ENCODE measurements at places on chromosomes 12 and 14.
A peak's percentile ranks its signal among the peaks of the same experiment; 100 is the strongest.

DNA sequence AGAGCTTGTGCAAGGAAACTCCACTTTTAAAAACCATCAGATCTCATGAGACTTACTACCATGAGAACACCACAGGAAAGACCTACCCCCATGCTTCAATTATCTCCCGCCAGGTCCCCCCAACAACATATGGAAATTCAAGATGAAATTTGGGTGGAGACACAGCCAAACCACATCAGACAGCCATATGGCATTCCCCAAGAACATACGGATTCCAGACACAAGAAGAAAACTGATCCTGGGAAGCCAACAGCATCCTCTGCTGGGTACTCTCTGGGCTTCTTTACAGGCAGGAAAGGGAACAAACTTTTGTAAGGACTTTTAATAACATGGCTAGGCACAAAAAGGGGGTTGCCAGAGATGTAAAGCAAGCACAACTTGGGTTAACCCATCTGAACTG lies 127.2 kb downstream of the TMEM132C start:
- H3K4me3 ChIP-seq: no peak overlapping the region
- H3K4me1 ChIP-seq: no peaks in the 10 kb centered on the region
- no peak for DNase-seq
- H3K36me3 ChIP-seq: peaks cover 5% of the 10 kb centered on the region
- H3K27me3 ChIP-seq: no peaks in the 10 kb centered on the region
- H3K27ac ChIP-seq: no peak overlapping the region

- H3K27me3 ChIP-seq: no peaks in the 10 kb centered on the region
- DNase-seq: no peak
Measured at GRCh38 chr12:131041216-131041967, 87.7 kb downstream of the ADGRD1 start.

GRCh38 chr12:110501399-110501751 lies 536 bp downstream of the VPS29 start:
- H3K27ac ChIP-seq: peak overlapping the region; percentile 99
- peak overlapping the region; percentile 100 for H3K4me3 ChIP-seq
- peaks cover 19% of the 10 kb centered on the region for H3K36me3 ChIP-seq
- peaks cover 35% of the 10 kb centered on the region for H3K4me1 ChIP-seq

GRCh38 chr12:7100239-7100638 lies 8.0 kb upstream of the C1R start:
- DNase-seq: no peak
- H3K27me3 ChIP-seq: peaks cover 2% of the 10 kb centered on the region
- no peak overlapping the region for H3K4me3 ChIP-seq
- H3K4me1 ChIP-seq: peaks cover 8% of the 10 kb centered on the region

DNA sequence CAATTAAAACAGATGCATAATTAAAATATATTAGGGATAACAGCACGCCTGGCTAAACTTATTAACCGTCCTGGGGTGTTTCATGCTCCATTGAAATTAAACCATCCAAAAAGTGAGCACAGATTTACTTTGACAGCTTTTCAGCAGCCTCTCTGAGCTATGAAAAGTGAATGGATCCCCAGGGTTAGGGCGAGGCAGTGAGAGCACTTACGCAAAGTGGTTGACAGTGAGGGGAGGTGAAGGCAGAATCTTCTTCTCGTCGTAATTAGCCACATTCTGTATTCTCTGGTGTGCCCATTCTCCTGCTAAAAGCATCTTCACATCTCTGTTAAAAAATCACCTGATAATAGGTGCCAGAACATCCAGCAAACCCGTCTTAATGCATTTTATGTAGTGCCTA lies 1.9 kb downstream of the TMTC2 start:
- DNase-seq: no peak
- H3K27ac ChIP-seq: no peak overlapping the region
- peaks cover 2% of the 10 kb centered on the region for H3K27me3 ChIP-seq
- H3K4me3 ChIP-seq: peak overlapping the region; percentile 93
- H3K36me3 ChIP-seq: no peaks in the 10 kb centered on the region
- peaks cover 13% of the 10 kb centered on the region for H3K4me1 ChIP-seq

GRCh38 chr12:50732591-50732990 lies 31.3 kb upstream of the ATF1 start:
- DNase-seq: peak; percentile 91
- H3K36me3 ChIP-seq: peaks cover 21% of the 10 kb centered on the region
- peak overlapping the region; percentile 35 for H3K4me3 ChIP-seq
- H3K4me1 ChIP-seq: peaks cover 30% of the 10 kb centered on the region

DNA sequence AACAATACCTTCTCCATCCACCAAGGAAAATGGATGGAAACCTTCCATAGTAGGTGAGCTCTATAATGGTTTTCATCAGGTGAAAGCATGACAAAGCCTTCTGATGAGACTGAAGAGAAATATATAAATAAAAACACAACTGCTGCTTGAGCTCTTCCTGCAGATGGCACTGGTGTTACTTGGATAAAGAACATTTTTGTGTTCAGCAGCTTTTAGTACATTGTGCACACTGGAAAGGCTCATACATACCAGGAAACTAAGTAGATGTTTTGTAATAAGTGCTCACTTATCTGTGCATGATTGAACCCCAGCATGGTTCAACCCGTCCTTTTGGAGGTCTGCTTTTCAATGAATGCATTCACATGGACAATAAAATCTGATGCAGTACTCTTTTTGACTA lies 357.3 kb upstream of the MIS18BP1 start:
- no peak overlapping the region for H3K4me3 ChIP-seq
- H3K27ac ChIP-seq: no peak overlapping the region
- H3K27me3 ChIP-seq: no peaks in the 10 kb centered on the region
- H3K36me3 ChIP-seq: no peaks in the 10 kb centered on the region

DNA sequence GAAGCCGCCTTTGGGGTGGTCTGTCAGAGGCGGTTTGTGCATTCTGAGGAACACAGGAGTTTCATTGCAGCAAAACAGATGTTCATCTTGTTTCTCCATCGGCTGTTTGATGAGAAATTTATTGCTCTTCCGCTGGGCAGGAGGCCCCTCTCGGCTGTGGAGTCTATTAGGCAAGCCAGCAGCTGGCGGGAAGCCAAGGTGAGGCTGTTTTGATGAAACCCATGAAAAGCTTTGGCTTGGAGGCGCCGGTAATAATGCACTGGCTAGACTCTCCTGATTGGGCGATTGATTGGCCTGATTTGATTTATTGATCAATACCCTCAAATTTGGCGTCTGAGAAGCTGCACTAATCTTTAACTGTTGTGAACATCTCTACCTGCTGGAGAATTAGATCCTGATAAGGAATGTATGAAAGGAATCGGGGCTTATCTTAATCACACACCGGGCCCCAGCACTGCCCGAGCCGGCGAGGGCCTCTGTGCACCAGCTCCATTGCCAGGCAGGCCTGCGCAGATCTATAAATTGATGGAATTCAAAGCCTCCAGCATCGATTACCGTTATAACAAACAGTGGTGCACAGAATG lies 187.7 kb downstream of the PHETA1 start:
- no peak for DNase-seq
- H3K27me3 ChIP-seq: peaks cover 37% of the 10 kb centered on the region
- no peak overlapping the region for H3K4me3 ChIP-seq
- H3K4me1 ChIP-seq: no peaks in the 10 kb centered on the region
- no peak overlapping the region for H3K27ac ChIP-seq
- H3K36me3 ChIP-seq: no peaks in the 10 kb centered on the region

DNA sequence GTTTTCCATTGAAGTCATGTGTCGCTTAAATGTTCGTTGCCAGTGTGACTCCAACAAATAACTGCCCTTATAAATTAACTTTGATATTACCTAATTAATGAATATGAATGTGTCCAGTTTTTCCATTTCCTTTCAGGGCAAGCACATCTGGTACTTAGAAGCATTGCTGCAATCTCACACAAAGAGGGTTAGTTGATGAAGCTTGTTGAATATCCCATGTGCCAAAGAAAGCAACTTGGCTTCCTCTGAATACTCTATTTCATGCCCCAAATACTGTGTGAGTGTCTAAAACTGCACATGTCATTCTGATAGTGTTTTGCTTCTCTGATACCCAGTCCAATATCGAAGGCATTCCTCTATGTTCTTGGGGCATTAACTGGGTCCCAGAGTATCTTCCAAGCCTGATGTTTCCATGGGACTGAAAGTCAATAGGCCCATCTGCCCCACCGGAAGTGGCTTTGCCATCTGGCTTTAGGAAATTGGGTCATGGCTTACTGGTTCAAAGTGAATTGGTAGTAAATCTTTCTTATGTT lies 75.8 kb upstream of the CNTN1 start:
- no peak for DNase-seq
- no peaks in the 10 kb centered on the region for H3K27me3 ChIP-seq
- H3K4me1 ChIP-seq: no peaks in the 10 kb centered on the region
- H3K36me3 ChIP-seq: no peaks in the 10 kb centered on the region
- no peak overlapping the region for H3K4me3 ChIP-seq
- no peak overlapping the region for H3K27ac ChIP-seq

DNA sequence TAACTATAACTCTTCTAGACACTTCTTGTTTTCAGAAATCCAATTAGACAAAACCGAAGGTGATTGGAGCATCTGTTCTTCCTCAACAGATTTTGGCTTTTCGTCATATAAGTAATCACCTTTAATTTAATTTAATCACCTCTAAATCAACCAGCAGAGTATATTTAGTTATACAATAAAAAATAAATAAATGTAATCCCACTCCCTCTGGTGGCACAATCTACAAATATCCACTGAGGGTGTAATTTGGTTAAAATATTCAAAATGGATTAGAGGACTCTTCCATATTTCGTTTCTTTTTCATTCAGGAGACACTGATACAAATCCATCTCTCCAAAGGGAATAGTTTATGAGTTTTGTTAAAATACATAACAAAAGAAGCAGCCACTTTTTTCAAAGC lies 18.3 kb upstream of the SLC35F4 start:
- H3K27ac ChIP-seq: no peak overlapping the region
- no peak overlapping the region for H3K4me3 ChIP-seq
- no peaks in the 10 kb centered on the region for H3K4me1 ChIP-seq
- H3K27me3 ChIP-seq: no peaks in the 10 kb centered on the region

DNA sequence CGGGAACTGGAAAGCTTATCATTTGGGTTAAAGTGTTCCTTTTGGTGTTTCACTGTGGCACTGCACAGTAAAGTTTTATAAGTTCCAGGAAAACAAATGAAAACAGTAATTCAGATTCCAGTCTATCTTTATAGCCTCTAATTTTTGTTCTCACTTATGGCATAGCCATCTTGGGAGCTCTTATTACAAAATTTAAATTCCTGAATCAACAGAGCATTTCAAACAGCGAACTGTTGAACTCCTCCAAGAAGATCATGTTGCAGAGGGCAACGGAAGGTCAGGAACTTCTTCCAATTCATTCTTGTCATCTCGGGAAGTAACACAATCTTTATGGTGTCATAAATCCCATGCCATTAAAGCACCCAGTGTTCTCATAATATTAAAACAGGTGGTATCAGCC lies 229.1 kb downstream of the KCNC2 start:
- DNase-seq: no peak
- peaks cover 4% of the 10 kb centered on the region for H3K27me3 ChIP-seq
- no peak overlapping the region for H3K4me3 ChIP-seq
- H3K4me1 ChIP-seq: no peaks in the 10 kb centered on the region
- no peaks in the 10 kb centered on the region for H3K36me3 ChIP-seq

DNA sequence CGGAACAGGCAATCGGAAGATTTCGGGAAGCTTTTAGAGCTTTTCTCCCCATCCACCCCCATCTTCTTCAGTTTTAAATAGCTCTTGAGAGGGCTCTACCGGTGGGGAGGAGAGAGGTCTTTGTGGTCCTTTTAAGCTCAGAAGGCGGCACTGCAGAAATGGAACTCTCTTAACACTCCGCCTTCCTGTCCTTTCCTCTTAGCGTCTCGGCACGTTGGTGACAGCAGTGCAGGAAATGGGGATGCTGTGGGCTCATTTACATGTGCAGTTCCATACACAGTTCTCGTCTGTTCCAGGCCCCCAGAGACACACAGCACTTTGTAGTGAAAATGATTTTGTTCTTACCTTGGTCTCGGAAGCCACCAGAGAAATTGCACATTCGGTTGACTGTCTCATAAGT lies 50.4 kb upstream of the RIN3 start:
- no peak overlapping the region for H3K4me3 ChIP-seq
- no peak for DNase-seq
- H3K27me3 ChIP-seq: no peaks in the 10 kb centered on the region
- no peak overlapping the region for H3K27ac ChIP-seq
- no peaks in the 10 kb centered on the region for H3K36me3 ChIP-seq

GRCh38 chr14:69695322-69696203 lies 71.4 kb upstream of the SRSF5 start:
- DNase-seq: peak; percentile 9
- no peaks in the 10 kb centered on the region for H3K27me3 ChIP-seq
- no peak overlapping the region for H3K4me3 ChIP-seq
- no peaks in the 10 kb centered on the region for H3K36me3 ChIP-seq
- no peak overlapping the region for H3K27ac ChIP-seq

DNA sequence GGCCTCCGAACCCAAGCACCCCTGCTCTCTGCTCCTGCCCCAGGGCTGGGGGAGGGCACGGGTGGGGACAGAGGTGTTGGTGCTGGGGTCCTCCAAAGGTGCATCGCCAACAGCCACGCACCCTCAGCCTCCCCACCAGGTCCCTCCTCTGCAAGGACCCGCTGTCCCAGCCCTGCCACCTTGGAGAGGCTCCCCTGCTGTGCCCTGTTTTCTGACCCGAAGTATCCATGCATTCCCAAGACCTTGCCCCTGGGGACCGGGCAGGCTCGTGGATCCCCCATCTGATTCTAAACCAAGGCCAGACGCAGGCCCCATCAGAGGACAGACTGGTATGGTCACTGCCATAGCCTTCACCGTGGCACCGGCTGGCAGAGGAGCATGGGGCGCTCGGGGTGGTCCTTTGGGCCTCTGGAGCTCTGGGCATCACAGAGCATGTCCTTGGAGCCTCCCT lies 22.7 kb upstream of the BEGAIN start:
- no peaks in the 10 kb centered on the region for H3K36me3 ChIP-seq
- no peak overlapping the region for H3K27ac ChIP-seq
- no peaks in the 10 kb centered on the region for H3K4me1 ChIP-seq
- no peak for DNase-seq

GRCh38 chr14:102819176-102819628 lies 42.0 kb downstream of the TRAF3 start:
- no peak overlapping the region for H3K4me3 ChIP-seq
- DNase-seq: no peak
- H3K27me3 ChIP-seq: no peaks in the 10 kb centered on the region
- no peaks in the 10 kb centered on the region for H3K36me3 ChIP-seq

GRCh38 chr12:49201595-49202295 lies 12.9 kb upstream of the TUBA1A start:
- peaks cover 2% of the 10 kb centered on the region for H3K27me3 ChIP-seq
- DNase-seq: peak; percentile 86
- H3K4me1 ChIP-seq: peaks cover 37% of the 10 kb centered on the region
- H3K36me3 ChIP-seq: no peaks in the 10 kb centered on the region
- peak overlapping the region; percentile 94 for H3K27ac ChIP-seq

GRCh38 chr14:27387463-27387862 lies 789.6 kb upstream of the NOVA1 start:
- H3K4me1 ChIP-seq: no peaks in the 10 kb centered on the region
- no peak for DNase-seq
- peaks cover 4% of the 10 kb centered on the region for H3K36me3 ChIP-seq
- H3K27ac ChIP-seq: no peak overlapping the region

- H3K4me1 ChIP-seq: peaks cover 3% of the 10 kb centered on the region
- no peak for DNase-seq
- no peak overlapping the region for H3K27ac ChIP-seq
- H3K4me3 ChIP-seq: no peak overlapping the region
Measured at GRCh38 chr14:100878271-100879146, 25.0 kb downstream of the RTL1 start.

Data from HFFc6 (cell line).